ENCODE measurements at places on chromosomes 11 and 22. TPM values are rescaled to one million over a fixed set of nuclear protein-coding genes. Genes with fewer than 3 reads are reported as not detected.

GRCh38 chr11:12618743-12619540 lies 55.3 kb upstream of the TEAD1 start:
- no peak for DNase-seq

Gene ACTN3
- 0.49 TPM for polyA plus RNA-seq

DNA sequence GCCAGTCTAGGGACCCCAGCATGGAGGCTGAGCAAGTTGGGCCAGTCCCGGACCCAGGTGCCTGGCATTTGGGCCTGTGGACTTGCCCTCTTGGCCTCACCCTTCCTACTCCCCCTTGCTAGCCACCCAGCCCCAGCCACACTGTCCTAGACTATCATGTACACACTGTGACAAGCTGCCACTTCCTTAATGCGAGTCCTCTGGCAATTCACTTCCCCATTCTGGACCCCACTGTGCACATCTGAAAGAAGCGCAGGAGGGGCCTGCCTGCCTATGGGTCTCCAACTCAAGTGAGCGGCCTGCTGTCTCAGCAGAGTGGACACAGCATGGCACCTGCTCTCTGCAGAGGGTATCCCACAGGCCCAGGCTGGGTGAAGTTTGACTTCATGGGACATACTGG lies 68.5 kb upstream of the LMO1 start:
- no peak for DNase-seq

Gene FXYD6
- polyA plus RNA-seq = 131 TPM

DNA sequence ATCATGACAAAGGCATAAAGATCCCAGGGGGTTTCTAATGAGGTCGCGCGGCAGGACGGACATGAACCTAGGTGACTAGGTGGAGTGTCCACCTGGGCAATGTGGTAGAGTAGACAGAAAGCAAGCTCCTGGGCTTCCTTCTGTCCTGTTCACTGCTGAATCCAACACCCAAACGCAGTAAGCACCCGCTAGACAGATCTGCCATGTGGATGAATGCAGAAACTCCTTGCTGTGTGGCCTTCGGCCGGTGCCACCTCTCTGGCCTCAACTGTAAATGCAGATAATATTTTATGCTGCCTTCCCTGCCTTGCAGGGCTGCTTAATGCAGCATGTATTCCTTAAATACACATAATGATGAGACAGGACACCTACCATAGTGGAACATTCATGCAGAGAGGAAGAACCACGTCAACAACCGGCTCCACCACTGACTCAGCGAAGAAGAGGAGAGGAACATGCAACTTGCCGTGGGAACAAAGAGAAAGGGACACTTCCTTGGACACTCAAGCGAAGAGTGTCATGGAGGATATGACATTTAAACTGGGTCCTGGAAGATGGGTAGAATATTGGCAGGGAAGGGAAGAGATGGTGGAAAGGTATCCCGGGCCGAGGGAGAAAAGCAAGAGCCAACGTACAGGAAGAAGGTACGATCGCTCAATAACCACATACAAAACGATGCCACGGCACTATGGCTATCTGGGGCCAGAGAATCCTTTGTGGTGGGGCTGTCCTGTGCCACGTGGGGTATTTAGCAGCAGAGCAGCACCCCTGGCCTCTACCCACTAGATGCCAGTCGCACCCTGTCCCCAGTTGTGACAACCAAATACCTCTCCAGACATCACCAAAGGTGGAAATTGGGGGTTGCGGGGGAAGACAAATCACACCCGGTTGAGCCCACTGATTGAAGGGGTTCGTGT lies 30.8 kb downstream of the MYH9 start:
- no peak for DNase-seq

DNA sequence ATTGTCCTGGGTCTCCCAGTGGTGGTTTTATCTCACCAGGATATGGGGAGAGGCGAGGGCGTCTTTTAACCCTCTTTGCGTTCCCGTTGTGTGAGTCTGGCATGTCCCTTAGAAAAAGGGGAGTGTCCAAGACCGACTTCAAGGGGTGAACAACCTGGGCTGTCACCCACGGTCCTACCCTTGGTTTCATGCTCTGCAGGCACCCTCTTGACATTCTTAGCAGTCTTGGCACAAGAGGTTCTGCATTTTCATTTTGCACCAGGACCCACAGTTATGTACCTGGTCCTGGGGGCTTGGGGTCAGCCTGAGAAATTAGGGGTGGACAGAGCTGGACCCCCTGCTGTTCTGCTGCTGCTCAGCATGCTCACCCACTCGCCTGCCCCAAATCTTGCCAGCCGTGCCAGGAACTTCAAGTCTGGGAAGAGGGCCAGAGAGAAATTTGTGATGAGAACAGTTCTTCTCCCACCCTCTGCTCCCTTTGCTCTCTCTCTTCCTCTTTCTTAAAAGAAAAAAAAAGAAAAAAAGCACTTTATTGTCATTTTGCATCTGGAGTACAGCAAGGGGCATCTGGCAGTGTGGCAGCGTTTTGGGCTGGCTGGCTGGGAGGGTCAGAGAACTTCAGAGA lies 471.2 kb downstream of the MIAT start:
- DNase-seq = no peak

Gene SLC22A12
- polyA plus RNA-seq = 3.1 TPM

DNA sequence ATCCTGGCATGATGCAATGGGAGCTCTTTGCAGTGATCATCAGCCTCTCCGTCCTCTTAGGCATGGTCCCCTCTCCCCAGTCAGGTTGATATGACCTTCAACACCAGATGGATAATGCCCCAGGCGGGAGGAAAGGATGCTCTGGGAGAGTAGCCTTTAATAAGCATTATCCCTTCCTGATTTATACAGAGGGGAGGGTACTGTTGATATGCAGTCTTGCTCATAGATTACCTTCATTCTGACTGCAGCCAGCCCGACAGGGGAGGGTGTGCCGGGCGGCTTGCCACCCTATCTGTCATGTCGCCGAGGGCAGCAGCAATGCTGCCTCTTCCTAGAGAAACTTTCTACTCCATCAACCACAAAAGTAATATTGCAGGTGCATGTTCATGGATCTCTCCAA lies 497.4 kb downstream of the OPCML start:
- no peak for DNase-seq

Gene TREH
- 0.43 TPM for polyA plus RNA-seq

DNA sequence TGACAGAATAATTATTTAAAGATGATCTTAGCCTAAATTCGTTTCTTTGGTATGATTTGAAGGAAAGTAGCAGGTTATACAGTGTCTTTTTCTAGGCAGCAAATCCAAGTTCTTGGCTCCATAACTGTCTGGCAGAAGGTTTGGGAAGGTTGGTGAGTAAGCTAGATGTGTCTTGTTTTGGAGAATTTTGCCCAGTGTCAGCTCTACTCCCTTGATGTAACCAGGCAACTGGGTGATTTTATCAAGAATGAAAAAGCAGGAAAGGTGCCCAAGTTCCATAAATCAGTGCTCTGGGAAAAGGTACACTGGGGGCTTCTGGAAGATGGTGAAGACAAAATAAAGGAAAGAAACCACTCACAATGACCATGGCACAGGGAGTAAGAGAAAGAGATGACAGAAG lies 71.5 kb upstream of the USP47 start:
- no peak for DNase-seq

- DNase-seq = no peak
Observed at GRCh38 chr11:13128354-13128753, 119.2 kb downstream of the RASSF10 start.

GRCh38 chr11:120722524-120722923 lies 211.0 kb downstream of the GRIK4 start:
- DNase-seq = no peak

DNA sequence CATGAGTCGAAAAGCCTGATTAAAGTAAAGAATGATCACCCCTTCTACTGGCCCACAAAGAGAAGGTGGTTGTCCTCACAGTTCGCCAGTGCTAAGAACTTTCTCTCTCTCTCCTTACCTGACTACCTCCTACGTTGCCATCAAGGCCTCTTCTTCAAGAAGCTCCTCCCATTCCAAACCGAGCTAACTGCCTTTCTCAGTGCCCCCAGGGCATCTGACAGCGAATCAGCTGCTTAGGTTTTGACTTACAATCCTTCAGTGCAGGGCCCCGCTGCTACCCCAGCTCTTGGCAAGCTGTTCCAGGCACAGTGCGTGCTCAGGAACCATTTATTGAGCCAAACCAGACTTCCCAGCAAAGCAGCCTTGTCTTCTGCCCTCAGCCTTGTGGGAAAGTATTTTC lies 5.8 kb downstream of the VSTM5 start:
- DNase-seq = no peak

GRCh38 chr11:95557376-95557775 lies 232.2 kb downstream of the FAM76B start:
- no peak for DNase-seq

DNA sequence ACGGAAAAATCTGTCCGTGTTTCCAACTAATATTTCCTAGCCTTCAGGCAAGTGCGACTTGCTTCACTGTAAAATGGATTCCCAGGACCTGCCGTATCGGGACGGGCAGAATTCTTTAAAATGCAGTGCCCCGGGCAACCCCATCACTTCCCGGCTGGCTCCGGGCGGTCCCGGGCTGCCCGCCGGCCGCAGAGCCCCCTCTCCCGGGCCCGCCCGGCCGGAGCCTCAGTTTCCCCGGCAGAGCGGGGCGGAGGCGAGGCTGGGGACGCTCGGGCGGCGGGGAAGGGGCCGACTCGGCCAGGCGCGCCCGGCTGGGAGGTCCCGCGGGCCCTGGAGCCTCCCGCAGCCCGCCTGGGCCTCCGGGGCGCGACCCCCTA lies 84.2 kb upstream of the WNT7B start:
- DNase-seq = no peak

Gene INPP5J
- 3.6 TPM for polyA plus RNA-seq

DNA sequence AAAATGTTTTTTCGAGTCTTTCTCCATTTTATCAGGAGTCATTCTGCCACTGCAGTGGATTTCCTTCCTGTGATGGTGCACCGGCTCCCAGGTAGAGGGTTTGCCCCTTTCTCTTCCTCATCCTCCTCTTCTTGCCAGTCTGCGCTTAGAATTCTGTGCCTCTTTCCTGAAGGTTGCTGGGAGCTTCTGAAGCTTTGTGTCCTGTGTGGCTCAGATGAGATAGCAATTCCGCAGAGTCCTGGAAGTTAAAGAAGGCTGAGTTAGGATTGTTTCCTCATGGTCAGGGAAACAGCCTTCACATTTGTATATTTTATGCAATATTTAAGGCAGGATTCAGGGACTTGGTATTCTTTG lies 264 bp downstream of the BCO2 start:
- no peak for DNase-seq

GRCh38 chr22:50527921-50528681 lies 1.7 kb downstream of the TYMP start:
- DNase-seq = no peak

DNA sequence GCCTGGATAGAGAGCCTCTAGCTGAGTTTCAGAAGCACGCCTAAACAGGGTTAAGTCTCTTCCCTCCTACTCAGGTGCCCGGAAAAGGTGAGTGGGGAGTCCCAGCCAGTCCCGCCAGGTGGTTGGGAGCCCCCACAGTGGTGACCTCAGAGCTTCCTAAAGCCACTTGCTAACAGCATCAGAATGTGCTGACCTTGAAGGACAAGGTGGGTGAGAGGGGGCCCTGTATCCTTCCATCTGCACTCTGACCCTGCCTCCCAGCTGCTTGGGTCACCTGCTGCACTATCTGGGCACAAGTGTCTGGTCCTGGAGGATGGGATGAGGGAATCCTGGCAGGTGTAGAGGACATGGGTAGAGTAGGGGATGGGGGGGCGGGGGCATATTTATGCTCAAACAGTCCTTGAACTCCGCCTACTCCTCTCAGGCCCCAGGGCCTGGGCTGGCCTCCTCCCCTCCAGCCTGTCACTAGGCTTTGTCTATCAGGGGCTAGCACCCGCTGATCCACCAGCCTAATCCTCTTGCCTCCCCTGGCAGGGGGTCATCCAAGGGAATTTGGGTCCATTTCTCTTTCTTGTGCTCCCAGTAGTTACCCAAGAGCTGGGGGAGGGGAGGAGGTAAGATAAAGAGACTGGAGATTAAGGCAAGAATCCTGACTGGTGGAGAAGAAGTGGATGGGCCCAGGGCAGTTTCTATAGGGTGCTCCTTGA lies 3.4 kb downstream of the USP2 start:
- DNase-seq = no peak

Gene DKK3
- 66.7 TPM for polyA plus RNA-seq
